DMS79 (cell line): ENCODE measurements at places on chromosomes 12 and 14.

- peak; percentile 40 for DNase-seq
These were observed 55.1 kb upstream of the ARID2 start for GRCh38 chr12:45674181-45674977.

DNA sequence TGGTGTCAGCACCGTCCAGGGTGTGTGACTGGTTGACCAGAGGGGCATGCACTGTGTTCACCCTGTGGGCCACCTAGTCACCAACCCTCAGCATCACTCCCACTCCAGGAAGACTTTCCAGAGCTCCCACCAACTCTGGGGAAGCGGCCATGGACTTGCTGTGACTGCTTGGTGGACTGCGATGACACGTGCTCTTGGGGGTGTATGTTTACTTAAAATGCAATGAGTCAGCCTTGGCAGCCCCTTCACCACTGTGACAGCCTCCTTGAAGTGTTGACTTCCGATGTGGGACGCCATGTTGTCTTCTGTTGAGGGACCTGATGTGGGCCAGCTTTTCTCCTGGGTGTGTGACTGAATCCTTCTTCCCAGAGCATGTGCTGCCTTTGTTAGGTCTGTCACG, 151.1 kb upstream of the RTL1 start:
- DNase-seq = no peak

GRCh38 chr12:40168868-40169267, 55.9 kb upstream of the LRRK2 start:
- no peak for DNase-seq

GRCh38 chr14:88130057-88130432, 125.1 kb downstream of the GPR65 start:
- DNase-seq = no peak

GRCh38 chr12:5222011-5222461, 178.4 kb downstream of the KCNA5 start:
- DNase-seq = no peak

- no peak for DNase-seq
These were observed 54.1 kb upstream of the ARHGAP5 start for GRCh38 chr14:32022938-32023466.

GRCh38 chr12:60349232-60349978, 753.6 kb downstream of the SLC16A7 start:
- DNase-seq = no peak

DNA sequence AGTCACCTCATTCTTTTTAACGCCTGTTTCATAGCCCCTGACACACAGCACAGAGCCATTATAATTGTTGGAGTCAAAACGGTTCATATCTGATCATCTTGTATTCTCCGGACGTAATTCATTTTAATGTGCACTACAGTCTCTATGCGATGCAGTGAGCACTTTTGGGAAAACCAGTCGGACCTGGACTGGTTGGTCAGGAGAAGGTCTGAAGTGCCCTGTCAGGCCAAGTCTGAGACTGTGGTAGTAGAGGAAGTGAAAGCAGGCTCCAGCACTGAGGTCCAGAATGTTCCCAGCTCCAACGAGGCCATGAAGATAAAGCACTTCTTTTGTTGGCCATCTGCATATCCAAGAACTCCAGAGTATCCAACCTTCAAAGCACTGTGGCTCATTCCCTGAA, 117.1 kb upstream of the NCOR2 start:
- DNase-seq = no peak

- DNase-seq = no peak
These were observed 112.3 kb downstream of the ZFP36L1 start for GRCh38 chr14:68680541-68681051.

DNA sequence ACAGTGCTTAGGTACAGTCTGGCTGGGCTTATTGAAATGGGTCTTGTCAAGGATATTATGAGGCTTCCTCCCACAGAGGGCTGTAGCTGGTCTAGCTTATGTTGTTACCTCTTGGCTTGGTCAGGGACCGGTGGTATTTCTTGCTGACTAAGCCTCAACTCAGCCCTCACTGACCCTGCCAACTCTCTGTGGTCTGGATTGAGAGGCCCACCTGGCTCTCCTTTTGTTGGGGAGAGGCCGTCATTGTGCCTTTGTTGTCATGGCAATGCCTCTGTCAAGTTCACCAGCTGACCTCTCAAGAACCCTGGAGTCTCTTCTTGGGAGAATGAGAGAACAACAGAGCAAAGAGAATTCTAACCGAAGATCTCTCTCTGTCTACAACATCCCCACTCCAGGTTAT, 245.6 kb upstream of the NPAS3 start:
- DNase-seq = peak; percentile 100

GRCh38 chr12:79420146-79420618, 270.6 kb downstream of the PAWR start:
- DNase-seq = no peak

DNA sequence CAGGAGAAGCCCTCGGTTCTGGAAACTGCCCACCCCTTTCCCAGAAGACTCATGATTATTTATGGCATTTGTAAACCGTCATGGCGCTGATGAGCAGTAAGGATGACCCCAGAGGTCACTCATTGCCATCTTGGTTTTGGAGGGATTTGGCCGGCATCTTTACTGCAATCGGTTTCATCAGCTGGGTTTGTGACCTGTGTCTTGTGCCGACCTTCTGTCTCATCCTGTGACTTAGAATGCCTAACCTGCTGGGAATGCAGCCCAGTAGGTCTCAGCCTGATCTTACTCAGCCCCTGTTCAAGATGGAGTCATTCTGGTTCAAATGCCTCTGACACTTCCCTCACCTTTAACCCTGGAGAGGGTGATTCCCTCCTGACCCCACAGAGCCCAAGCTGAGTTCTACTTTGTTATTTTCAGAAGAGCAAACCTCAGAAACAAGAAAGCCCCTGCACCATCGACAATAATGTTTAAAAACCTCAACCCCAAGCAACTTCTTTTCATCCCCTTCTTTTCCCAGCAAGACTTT, 105.5 kb upstream of the SFSWAP start:
- DNase-seq = no peak

DNA sequence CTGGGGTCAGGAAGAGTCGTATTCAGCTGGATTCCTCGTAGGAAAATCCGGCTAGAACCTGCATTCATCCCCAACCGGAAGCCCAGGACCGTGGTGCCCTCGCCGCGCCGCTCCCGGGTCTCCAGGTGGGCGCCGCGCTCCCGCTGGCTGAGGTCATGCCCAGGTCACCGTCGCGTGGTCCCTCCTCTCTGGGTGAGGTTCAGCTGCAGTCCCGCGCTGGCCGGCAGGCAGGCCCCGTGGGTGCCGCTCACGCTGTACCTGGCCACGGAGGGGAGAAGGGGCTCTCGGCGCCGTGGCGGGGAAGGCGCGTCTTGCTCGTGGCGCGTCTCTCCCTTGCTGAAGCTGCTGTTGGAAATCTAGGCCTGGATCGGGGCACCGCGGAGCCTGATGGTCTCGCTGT, 44.5 kb downstream of the LRTM2 start:
- DNase-seq = no peak

GRCh38 chr12:19402743-19403431, 36.4 kb upstream of the AEBP2 start:
- DNase-seq = no peak

- no peak for DNase-seq
These were observed 1.7 kb upstream of the DNAH10 start for GRCh38 chr12:123760267-123760938.

DNA sequence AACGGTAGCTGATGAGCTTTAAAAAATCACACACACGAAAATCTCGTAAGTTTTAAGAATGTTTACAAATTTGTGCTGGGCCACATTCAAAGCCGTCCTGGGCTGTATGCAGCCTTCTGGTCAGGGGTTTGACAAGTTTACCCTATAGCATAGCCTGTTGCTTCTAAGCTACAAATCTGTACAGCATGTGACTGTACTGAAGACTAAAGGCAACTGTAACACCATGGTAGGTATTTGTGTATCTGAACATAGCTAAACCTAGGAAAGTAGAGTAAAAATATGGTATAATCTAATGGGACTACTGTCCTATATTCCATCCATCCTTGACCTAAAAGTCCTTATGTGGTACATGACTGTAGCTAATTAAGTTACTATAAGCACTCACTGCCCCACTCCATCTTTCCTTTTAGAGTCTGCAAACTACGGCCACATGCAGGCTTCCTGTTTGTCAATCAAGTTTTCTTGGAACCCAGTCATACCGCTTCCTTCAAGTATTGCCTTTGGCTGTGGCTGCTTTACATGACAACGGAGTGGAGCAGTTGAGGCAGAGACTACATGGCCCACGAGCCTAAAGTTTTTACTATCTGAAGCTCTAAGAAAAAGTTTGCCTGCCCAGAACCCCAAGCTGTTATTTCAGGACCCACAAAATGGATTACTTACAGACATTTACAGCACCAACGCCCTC, 18.5 kb downstream of the KRT7 start:
- no peak for DNase-seq

GRCh38 chr12:120242275-120242799, 23.2 kb downstream of the PXN start:
- no peak for DNase-seq

DNA sequence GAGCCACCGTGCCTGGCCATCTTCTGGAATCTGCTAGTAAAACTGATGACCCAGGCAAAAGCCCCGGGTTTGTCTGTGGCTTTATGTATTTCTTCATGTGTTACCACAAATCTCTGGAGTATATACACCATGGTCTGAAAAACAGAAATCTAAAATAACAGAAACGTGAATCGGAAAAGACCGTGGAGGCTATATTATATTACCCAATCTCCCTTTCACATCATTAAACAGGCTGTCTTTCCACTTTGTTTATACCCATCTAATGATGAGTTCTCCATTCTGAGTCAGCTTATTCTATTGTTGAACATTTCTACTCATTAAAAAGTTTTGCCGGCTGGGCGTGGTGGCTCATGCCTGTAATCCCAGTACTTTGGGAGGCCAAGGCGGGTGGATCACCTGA, 9.5 kb upstream of the AJUBA start:
- DNase-seq = no peak

GRCh38 chr12:40106655-40107054, 774 bp upstream of the SLC2A13 start:
- no peak for DNase-seq

- no peak for DNase-seq
These were observed 31.2 kb downstream of the VEZT start for GRCh38 chr12:95248604-95249360.

DNA sequence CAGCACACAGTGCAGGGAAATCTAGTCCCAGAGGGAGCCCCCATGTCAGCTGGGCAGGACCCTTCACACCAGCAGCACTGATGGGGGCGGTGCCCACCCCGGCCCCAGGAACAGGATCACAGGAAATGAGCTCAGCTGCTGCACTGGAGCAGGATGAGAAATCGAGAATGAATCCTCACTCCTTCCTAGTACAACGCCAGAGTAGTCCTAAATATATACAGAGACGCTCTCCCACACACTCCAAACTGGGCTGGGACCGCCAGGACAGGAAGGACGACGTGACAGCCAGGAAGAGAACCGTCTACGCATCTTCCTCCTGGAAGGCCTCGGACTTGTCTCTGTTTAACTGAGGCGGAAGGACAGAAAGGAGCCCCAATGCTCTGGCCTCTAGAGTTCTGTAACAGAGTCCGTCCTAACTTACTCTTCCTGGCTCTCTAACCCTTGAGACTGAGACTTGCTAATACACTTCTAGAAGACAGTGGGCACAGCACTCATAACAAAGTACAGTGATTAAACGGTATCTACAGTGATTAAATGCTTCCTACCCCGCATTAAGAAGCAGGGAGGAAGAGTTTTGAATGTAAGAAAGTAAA, 33.4 kb downstream of the CDC42BPB start:
- no peak for DNase-seq

DNA sequence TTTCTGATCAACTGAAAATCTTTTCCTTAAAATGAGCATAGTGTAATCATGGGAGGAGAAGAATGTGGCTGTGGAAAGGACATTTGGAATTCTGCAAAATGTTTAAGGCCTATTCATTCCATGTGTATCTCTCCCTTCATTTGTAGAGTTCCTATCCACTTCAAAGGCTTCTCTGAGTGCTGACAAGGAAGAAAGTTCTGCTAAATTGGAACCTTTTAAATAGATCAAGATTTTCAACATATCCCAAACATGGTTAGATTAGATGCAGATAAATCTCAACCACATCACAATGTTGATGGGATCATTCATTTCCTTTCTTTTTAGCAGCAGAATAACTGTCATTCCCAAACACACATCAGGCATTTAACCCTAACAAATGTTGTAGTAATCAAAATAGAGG, 28.4 kb upstream of the SIX1 start:
- no peak for DNase-seq

DNA sequence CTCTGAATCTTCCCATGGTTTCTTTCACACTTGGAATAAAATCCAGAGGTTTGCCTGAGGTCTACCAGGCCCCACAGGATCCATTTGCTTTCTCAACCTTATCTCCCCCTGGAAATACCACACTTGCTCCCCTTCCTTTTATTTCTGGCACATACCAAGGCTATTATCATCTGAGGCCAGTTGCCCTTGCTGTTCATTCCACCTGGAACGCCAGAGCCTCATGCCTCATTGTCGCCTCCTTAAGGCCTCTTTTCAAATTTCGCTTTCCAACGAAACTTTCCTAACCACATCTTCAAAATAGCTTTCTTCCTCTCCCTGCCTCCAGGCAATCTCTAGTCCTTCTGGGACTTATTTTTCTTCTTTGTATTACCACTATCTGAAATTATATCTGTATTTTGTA, 11.2 kb upstream of the LRIG3 start:
- no peak for DNase-seq

DNA sequence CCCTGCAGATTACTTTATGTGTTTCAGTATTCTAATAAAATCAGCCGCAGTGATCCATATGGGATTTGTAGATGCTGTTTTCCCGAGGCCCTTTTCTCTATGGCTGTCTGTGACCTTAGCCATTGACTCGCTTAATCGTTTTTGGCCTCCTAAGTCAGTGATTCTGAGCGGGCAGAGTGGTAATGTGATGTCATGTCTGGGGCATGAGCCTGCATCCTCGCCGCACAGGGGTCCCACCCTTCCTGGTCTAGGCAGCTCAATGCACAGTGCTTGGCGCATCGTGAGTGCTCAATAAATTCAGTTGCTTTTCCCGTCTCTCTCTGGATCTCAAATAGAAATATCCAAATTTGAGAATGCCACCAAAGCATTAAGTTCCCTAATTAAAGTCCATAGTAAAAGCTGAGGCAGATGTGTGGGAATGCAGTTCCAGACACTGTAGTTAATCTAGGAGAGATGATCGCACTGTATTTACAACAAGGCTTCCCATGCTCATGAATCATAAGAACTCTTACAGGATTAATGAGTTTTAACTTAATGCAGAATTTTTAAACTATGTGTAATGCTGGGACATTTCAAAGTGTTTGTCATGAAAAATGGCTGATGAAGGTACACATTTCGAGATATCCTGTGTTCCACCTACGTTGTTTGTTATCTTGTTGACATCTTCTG, 29.3 kb downstream of the HMGA2 start:
- no peak for DNase-seq

DNA sequence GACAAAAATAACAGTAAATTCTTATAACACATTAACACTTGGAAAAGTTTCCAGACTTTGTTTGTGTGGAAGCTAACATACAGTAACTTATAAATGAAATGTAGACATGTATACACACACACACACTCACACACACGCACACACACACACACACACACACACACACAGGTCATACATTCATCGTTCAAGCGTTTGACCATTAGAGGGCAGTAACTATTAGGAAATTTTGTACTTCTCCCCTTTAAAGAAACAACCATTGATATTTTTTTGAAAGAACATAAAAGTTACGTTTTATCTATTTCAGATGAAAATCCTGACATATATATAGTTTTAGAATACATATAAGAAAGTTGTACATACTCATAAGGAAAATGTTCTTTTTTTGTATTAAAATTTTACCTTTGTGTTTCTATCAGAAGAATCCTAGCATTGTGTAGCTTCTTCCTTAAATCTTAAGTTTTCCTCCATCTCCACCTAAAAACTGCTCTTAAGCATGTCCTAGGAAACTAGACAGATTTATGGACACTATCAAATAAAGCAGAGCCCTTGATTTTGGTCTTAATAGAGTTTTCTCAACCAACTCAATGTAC, 29.0 kb downstream of the PTPRQ start:
- DNase-seq = no peak
